ENCODE measurements at places on chromosomes 11 and 22.
A peak's percentile ranks its signal among the peaks of the same experiment; 100 is the strongest.

DNA sequence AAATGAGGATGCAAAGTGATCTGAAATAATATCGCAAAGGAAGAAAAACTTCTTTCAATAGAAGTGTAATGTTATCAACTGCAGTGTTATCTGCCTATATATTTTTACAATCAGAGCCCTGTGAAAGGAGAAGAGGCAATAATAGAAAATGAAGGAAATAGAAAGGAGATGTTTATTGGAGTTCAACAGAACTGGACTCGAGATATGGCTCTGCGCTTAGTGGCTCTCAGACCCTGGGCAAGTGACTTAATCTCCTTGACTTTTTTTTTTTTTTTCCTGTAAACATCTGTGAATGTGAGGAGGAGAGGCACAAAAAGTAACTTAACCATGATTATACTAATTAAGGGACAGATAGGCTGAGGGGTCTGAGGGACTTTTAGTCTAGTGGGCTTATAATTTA is 18.9 kb downstream of the CNTF start:
- no peak for DNase-seq

DNA sequence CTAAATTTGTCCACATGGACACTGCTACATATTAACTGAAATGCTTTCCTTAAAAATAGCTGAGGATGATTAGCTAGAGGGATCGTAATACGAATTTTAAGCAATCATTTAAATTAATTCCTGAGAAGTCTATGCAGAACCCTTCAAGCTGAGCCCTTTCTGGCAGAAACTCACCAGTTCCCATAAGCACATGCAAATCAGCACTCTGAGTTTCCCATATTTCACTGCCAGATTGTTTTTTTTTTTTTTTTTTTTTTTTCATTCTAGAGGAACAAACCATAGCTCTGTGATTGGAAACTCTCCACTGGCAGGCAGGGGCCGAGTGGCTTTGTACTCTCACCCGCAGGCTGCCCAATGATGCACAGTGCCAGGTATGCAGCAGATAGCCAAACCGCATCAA is 145.6 kb downstream of the EFCAB6 start:
- DNase-seq: no peak

DNA sequence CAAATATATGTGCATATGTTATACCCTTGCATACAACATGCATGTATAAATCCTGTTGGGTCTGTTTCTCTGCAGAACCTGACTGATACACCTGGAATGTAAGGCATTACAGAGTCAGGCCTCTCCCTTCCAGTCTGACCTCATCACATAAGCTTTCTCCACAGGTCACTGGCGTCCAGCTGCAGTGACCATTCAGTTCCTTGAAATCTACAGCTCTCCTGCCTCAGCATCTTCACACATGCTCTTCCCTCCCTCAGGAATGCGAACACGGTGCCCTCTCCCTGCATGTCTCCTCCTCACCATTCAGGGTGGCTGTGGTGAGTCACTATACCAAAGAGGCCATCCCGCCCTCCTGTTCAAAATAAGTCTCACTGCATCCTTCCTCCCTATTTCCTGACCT is 657.8 kb upstream of the B3GAT1 start:
- no peak for DNase-seq

DNA sequence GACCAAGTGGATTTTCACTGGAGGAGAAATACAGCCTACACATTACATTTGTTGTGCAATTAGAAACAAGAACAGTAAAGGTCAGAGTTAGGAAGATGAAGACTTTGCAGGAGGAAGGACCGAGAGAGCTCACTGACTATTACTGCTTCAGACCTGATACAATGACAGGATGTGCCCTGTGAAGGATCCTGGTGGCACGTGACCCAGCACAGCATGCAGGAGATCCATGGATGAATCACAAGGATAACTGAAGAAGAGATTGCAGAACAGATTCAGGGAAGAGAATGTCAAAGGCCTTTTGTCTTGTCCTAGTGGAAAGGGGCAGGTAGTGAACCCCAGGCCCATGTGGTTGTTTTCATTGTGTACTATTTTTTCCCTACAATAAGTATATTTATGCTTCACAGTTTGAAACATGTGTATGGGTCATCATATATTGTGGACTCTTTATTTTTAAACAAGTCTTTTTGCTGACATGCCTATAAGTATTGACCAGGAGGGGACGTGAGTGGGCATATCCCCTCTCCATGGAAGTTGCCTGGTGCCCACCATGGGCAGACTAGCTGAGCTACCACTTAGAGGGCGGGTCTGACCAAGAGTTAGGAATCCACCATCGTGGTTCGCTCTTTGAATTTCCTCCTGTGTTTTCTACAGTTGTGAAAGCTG is 44.3 kb downstream of the RASSF10 start:
- DNase-seq: no peak

DNA sequence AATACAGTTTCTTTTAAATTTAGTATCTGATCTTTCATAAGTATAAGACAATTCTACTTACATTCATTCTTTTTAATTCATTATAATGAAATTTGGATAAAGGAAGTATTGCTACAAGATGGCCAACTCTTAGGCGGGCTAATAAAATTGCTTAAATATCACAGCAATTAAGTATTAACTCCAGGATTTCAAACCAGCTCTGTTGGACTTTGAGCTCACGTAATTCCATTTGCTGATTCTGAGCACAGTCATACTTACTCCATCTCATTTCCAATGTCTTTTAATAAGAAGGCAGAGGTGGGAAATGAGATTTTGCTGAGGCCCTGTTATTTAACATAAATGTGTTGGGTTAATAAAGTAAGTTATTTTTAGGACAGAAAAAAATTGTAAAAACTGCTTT is 748.1 kb downstream of the KCNA4 start:
- DNase-seq: no peak

- no peak for DNase-seq
These were observed 63.9 kb downstream of the JAM3 start for GRCh38 chr11:134132808-134133207.

- DNase-seq: peak; percentile 56
These were observed 16.4 kb upstream of the SYVN1 start for GRCh38 chr11:65150509-65151299.

GRCh38 chr11:27204529-27204928 is 158.5 kb downstream of the CCDC34 start:
- DNase-seq: peak; percentile 38

DNA sequence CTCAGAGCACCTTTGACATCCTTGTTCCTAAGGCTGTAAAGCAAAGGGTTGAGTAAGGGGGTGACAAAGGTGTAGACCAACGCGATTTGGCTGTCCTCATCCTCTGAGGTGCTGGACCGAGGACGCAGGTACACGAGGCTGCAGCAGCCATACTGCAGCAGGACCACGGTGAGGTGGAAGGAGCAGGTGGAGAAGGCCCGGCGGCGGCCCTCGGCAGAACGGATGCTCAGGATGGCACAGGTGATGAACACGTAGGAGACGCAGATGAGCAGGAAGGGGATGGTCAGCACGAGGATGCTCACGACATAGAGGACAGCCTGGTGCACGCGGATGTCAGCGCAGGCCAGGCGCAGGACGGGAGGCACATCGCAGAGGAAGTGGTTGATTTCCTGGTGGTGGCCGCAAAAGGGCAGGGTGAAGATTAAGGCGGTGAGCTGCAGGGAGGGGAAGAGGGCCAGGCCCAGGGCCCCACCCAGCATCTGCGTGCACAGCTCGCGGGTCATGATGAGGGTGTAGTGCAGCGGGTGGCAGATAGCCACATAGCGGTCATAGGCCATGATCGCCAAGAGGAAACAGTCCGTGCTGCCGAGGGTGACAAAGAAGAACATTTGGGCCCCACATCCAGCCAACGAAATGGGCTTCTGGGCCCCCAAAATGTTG is 632 bp downstream of the OR10Q1 start:
- no peak for DNase-seq

- no peak for DNase-seq
These were observed 59.6 kb downstream of the ATXN10 start for GRCh38 chr22:45731041-45731797.

DNA sequence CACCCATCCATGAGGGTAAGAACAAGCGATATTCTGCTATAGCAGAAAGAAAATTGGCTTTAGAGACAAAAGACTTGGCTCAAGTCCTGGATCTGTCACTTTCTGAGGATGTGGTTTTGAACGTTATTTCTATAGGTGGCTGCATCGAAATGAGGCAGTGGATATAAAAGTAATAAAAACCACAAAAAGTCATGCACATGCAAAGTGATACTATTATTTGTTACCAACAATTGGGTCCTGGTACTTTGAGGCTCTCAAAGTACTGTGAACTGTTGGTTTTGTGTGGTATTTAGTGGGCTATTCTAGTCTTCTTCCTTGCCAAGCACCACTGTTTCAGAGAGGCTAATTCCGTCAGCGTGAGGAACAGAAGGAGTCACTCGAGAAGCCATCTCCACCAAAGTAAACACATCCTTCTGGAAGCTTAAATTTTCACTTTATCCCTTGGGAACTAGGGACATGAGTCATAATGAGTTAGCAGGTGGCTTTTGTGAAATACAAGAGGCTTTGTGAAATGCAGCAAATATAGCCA is 13.1 kb downstream of the UBASH3B start:
- peak; percentile 33 for DNase-seq

- peak; percentile 51 for DNase-seq
These were observed 131.2 kb downstream of the BUD13 start for GRCh38 chr11:116641561-116642045.

GRCh38 chr11:67024410-67024809 is 1.5 kb downstream of the SYT12 start:
- DNase-seq: peak; percentile 75

GRCh38 chr22:30228509-30229359 is 17.8 kb downstream of the LIF start:
- no peak for DNase-seq

GRCh38 chr11:57361926-57362325 is 19.0 kb downstream of the PRG3 start:
- no peak for DNase-seq

GRCh38 chr22:48926643-48927042 is 901.0 kb downstream of the BRD1 start:
- DNase-seq: no peak

GRCh38 chr11:68470304-68470811 is 9.8 kb downstream of the PPP6R3 start:
- peak; percentile 12 for DNase-seq

- no peak for DNase-seq
These were observed 17.0 kb downstream of the MRPL48 start for GRCh38 chr11:73804712-73805111.

DNA sequence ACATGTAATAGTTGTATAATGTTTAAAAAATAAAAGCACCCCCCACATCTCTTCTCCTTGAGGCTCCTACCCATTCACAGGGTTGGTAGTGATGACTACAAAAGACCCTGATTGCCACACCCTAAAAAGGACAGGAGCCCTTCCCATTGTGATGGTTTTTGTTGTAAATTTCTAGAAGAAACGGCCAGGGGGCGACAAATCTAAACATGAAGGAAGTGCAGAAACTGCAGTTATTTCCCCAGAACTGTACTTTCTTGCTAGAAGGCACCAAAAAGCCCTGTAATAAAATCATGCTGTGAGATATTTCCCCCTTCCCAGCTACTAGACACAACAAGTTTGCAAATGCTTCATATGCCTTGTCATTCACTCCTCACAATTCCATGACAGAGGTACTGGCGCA is 10.8 kb downstream of the PRR5L start:
- peak; percentile 36 for DNase-seq

DNA sequence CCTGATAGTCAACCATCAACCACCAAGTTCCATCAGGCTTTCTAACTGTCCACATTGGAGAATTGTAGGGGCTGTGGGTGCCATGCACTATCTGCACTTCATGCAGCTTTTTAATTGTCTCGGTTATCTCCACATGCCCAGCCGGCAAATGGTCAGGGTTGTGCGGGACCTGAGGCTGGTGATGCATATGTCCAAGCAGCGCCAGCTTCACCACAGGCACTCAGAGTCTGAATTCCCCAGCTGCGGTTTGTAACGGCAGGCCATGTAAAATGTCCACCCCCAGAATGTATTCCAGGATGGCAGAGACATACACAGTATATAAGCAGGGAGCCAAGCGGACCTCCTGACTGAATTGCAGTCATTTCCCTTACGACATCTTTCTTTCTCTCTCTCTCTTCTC is 435.6 kb downstream of the DYNC2H1 start:
- DNase-seq: no peak

GRCh38 chr22:25485626-25486545 is 78.6 kb upstream of the GRK3 start:
- peak; percentile 83 for DNase-seq

DNA sequence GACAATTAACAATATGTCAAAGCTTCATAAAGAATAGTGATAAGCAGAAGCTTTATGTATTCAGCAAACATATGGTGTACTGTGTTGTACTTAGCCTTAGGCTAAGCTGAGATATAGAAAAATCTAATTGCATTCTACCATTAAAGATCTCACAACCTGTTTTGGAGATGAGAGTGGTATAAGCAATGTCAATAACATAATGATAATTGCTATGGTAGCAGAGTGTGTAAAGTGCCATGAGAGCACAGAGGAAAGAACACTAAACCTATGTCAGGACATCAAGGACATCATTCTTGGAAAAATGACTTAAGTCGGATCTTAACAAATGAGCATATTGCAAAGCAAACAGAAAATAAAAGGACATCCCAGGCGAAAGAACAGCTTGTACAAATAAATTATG is 28.6 kb upstream of the ANGPTL5 start:
- DNase-seq: no peak

DNA sequence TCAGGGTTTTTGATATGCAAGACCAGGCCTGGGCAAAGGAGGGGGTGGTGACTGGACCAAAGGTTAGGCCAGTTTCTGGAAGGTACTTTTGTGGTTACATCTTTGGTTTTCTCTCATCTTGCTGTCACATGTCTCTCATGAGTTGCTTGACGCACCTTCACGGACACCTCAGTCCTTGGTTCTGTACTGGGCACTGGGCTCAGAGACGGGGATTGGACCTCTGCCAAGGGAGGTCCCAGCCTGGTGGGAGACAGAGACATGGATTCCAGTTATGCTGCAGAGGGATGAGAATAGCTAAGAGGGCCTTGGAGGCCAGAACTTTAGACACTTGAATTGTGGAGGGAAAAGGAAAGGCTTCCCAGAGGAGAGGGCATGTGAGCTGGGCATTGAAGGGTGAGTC is 1.7 kb downstream of the USP35 start:
- no peak for DNase-seq

DNA sequence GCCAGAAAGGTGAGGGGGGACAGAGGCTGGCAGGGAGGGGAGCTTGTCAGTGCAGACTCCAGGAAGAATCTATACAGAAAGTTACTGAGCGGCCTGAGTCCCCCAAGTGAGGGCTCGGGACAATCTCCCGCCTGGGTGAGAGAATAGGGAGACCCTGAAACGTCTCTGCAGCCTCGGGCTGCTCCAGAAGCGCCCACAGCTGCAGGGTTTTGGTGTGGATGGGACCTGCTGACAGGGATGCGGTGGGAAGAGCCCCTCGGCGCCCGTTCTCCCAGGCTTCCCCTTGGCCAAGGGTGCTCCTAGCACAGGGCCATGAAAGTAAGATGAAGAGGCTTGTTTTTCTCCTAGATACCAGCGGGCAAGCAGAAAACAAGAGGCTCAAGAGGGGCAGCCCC is 743 bp upstream of the RCE1 start:
- no peak for DNase-seq

GRCh38 chr11:30916764-30917163 is 330.6 kb upstream of the MPPED2 start:
- no peak for DNase-seq

- DNase-seq: no peak
These were observed 37.1 kb downstream of the TST start for GRCh38 chr22:36982136-36982535.

All from activated CD8-positive, alpha-beta T cell treated with anti-CD3 and anti-CD28 coated beads for 36 hours (primary cell).